Bronchus fibroblast of lung (primary cell): ENCODE measurements at places on chromosomes 7 and 10. TPM values are rescaled to one million over a fixed set of nuclear protein-coding genes. Genes with fewer than 3 reads are reported as not detected.

HKDC1 gene
- total RNA-seq: under 0.01 TPM in 1 of 2 replicates, not detected in the other

EBLN1 gene
- total RNA-seq: not detected in 2 replicates

GPC2 gene
- 1.8 and 4.9 TPM in 2 replicates for total RNA-seq

EPDR1 gene
- total RNA-seq: 5.5 and 6.1 TPM in 2 replicates

PPP3CB gene
- 14.9 and 16.5 TPM in 2 replicates for total RNA-seq

MMP21 gene
- total RNA-seq: not detected in 2 replicates

CUL2 gene
- 18.8 and 19.9 TPM in 2 replicates for total RNA-seq

CYP3A4 gene
- not detected in 2 replicates for total RNA-seq

RBP3 gene
- total RNA-seq: not detected in 2 replicates
